ENCODE measurements at places on chromosomes 6 and 20. TPM values are rescaled to one million over a fixed set of nuclear protein-coding genes. Genes with fewer than 3 reads are reported as not detected.

DNA sequence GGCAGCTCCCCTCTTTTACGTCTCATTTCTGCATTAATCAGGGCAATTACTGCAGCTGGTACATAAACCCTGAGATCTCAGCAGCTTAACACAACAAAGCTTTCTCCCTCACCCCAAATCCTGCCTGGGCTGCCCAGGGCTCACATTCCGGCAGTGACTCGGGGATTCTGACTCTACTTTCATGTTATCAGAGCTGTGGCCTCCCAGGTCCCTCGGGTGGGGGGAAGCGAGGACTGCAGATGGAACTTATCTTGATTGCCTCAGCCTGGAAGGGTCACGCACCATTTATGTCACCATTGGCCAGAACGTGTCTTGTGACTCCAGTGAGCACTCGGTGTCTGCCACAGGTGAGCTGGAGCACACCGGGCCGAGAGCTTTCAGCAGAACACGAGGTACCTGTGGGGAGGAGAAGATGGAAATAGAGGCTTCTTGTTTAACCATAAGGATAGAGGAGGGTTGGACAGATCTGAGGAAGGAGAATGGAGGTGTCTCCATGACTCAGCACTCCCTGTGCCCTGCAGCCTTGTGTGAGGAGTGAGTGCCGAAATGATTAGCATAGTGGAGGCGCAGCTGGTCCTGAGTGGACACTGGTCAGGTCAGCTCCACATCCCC is 88.5 kb upstream of the EXOC2 start:
- no peaks in the 10 kb centered on the region for H3K27me3 ChIP-seq
- H3K27ac ChIP-seq: no peak overlapping the region
- H3K4me1 ChIP-seq: no peaks in the 10 kb centered on the region

- no peak overlapping the region for H3K27ac ChIP-seq
- no peaks in the 10 kb centered on the region for H3K36me3 ChIP-seq
- no peak for DNase-seq
- H3K4me3 ChIP-seq: no peak overlapping the region
- H3K4me1 ChIP-seq: no peaks in the 10 kb centered on the region
Observed at GRCh38 chr6:110687326-110687725, 127.9 kb downstream of the CDK19 start.

DNA sequence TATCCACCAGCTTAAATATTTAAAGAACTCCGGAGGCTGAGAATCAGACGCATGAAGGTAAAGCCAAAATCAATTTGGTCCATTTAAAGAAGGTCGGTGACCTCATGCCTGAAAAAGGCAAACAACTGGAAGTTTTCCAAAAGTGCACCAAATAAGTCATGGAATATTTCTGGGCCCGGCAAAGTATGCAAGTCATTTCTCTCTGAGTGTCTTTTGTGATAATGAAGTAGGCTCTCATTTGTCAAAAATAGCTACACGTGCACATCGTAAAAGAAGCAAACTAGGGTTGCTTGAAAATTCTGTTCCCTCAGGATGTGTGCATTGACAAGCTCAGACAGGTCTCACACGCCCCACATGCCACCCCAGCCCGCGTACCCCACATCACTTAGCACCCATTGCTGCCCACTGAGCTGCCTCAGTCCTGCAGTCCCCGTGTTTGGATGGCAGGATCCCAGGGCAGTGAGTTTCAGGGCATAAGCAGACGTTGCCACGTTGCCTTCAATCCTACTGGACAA is 20.5 kb upstream of the PYGB start:
- no peak overlapping the region for H3K4me3 ChIP-seq
- peak; percentile 73 for DNase-seq
- H3K36me3 ChIP-seq: peaks cover 11% of the 10 kb centered on the region

GRCh38 chr6:140370441-140370840 is 996.0 kb upstream of the CITED2 start:
- no peaks in the 10 kb centered on the region for H3K4me1 ChIP-seq
- H3K36me3 ChIP-seq: no peaks in the 10 kb centered on the region
- no peak overlapping the region for H3K4me3 ChIP-seq
- H3K27me3 ChIP-seq: no peaks in the 10 kb centered on the region

DNA sequence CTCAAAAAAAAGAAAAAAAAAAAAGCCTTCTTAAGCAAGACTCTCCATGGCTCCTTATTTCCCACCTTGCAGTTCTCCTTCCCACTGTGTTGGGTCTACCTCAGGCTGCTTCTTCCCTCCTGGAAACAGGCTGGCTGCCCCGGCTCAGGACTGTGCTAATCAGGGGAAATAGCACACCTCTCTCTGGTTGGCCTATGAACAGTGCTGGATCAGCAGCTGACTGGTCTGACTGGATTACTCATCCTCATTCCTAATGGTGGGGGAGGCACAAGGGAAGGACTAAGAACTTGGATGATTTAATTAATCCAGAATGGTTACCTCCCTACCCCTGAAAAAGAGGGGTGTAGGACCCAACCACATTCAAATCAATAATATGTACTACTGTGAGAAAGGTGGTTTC is 3.9 kb upstream of the SRSF3 start:
- H3K4me3 ChIP-seq: no peak overlapping the region
- H3K27me3 ChIP-seq: no peaks in the 10 kb centered on the region
- no peak overlapping the region for H3K27ac ChIP-seq
- H3K4me1 ChIP-seq: no peaks in the 10 kb centered on the region

DNA sequence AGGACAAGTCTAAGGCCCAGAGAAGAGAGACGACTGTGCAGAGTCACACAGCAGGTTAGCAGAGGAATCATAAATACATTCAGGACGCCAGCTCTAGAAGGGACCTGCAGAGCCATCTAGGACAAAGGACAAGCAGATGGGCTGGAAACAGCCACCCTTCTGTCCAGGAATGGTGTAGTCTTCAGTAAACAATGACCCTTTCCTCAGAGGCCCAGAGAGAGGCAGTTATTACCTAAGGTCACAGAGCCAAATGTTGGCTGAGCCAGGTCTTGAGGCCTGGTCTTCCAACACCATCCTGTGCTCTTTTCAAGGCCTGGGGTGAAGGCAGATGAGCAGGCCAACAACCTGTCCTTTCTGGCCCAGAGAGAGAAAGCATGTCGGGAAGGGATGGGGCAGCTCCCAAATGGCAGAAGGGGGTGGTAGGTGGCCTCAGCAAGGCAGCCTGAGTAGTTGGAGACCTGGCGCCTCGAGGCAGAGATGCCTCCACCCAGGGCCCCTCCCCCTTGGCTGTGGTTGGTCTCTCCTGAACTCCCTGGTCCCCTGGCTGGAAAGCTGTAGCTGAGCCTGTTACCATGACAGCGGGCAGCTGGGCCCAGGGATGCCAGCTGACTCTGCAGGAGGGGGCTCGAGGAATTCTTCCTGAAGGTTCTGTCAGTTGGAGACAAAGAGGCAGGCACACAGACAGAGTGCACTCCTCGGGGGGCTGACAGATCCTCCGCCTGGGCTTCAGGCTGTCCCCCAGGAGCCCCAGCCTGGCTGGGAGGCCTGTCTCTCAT is 24.8 kb downstream of the EPB41L1 start:
- DNase-seq: no peak
- H3K4me3 ChIP-seq: no peak overlapping the region
- H3K4me1 ChIP-seq: peaks cover 12% of the 10 kb centered on the region
- H3K27ac ChIP-seq: peak overlapping the region; percentile 45
- no peaks in the 10 kb centered on the region for H3K36me3 ChIP-seq

DNA sequence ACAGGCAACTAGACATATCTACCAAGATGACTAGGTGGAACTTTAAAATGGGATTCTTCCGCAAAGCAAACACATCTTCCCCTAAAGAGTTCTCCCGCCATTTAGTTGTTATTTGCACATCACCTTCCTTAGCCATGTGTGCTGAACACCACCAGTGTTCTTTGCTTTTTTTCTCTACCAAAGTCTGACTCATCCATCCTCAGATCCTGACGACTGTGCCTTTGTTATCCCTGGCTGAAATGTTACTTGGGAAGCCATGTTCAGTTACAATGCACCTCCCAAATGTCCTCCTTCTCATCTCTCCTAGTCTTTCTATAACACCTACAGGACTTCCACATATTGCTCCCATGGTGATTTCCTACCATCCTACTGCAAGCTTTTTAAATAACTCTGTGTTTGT is 593.5 kb upstream of the ARID1B start:
- no peaks in the 10 kb centered on the region for H3K4me1 ChIP-seq
- DNase-seq: no peak
- no peak overlapping the region for H3K4me3 ChIP-seq
- no peaks in the 10 kb centered on the region for H3K27me3 ChIP-seq

- H3K4me1 ChIP-seq: no peaks in the 10 kb centered on the region
- H3K27me3 ChIP-seq: no peaks in the 10 kb centered on the region
- H3K4me3 ChIP-seq: no peak overlapping the region
- no peak for DNase-seq
- H3K36me3 ChIP-seq: no peaks in the 10 kb centered on the region
Observed at GRCh38 chr6:133710826-133711225, 178.1 kb upstream of the TCF21 start.

GRCh38 chr6:54929245-54929909 is 82.8 kb downstream of the FAM83B start:
- H3K27me3 ChIP-seq: no peaks in the 10 kb centered on the region
- H3K36me3 ChIP-seq: no peaks in the 10 kb centered on the region
- no peak overlapping the region for H3K4me3 ChIP-seq
- H3K27ac ChIP-seq: no peak overlapping the region
- no peaks in the 10 kb centered on the region for H3K4me1 ChIP-seq

GRCh38 chr20:63129376-63129965 is 86.5 kb downstream of the YTHDF1 start:
- no peaks in the 10 kb centered on the region for H3K4me1 ChIP-seq
- H3K27me3 ChIP-seq: peaks cover 14% of the 10 kb centered on the region
- no peak for DNase-seq

- no peak overlapping the region for H3K27ac ChIP-seq
- DNase-seq: no peak
- H3K27me3 ChIP-seq: no peaks in the 10 kb centered on the region
- H3K4me1 ChIP-seq: peaks cover 17% of the 10 kb centered on the region
- no peaks in the 10 kb centered on the region for H3K36me3 ChIP-seq
Observed at GRCh38 chr6:7976485-7977056, 66.0 kb upstream of the TXNDC5 start.

DNA sequence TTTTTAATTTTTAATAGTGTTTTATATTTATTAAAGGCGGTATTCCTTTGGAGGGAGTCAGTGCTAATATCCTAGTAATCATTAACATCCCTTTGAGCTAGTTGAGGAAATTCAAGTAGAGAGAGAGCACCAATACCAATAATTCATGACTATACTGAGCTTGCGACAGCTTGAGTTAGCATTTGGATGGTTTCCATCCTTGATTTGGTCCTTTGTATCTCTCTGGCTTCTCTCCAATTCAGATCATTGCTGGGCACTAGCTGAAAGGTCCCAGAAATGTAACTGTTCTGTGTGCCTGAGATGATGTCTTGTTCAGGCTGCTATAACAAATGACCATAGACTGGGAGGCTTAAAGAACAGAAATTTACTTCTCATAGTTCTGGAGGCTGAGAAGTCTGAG is 77.0 kb downstream of the RNF144B start:
- H3K27me3 ChIP-seq: no peaks in the 10 kb centered on the region
- no peaks in the 10 kb centered on the region for H3K36me3 ChIP-seq
- H3K27ac ChIP-seq: no peak overlapping the region
- H3K4me3 ChIP-seq: no peak overlapping the region
- H3K4me1 ChIP-seq: no peaks in the 10 kb centered on the region
- no peak for DNase-seq

GRCh38 chr6:163354761-163355425 is 59.6 kb upstream of the QKI start:
- DNase-seq: peak; percentile 63
- peak overlapping the region; percentile 69 for H3K27ac ChIP-seq
- no peak overlapping the region for H3K4me3 ChIP-seq
- no peaks in the 10 kb centered on the region for H3K27me3 ChIP-seq

- no peak for DNase-seq
- no peak overlapping the region for H3K4me3 ChIP-seq
- no peaks in the 10 kb centered on the region for H3K36me3 ChIP-seq
- no peak overlapping the region for H3K27ac ChIP-seq
- no peaks in the 10 kb centered on the region for H3K4me1 ChIP-seq
Observed at GRCh38 chr6:22627644-22628043, 58.3 kb downstream of the HDGFL1 start.

GRCh38 chr20:48574383-48574782 is 253.4 kb downstream of the PREX1 start:
- no peaks in the 10 kb centered on the region for H3K36me3 ChIP-seq
- no peak overlapping the region for H3K4me3 ChIP-seq
- H3K27me3 ChIP-seq: no peaks in the 10 kb centered on the region
- H3K4me1 ChIP-seq: no peaks in the 10 kb centered on the region
- DNase-seq: no peak

DNA sequence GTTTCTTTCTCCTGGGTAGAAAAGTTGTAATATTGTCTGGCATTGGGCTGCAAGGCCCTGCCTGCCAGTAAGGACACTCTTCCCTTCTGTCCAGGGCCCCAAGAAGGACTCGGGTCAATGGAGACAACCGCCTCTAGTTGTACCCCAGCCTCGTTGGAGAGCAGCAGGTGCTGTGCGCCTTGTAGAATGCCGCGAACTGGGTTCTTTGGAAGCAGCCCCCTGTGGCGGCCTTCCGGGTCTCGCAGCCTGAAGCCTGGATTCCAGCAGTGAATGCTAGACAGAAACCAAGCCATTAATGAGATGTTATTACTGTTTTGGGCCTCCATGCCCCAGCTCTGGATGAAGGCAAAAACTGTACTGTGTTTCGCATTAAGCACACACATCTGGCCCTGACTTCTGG is 37.0 kb downstream of the PLCG1 start:
- H3K4me1 ChIP-seq: peaks cover 29% of the 10 kb centered on the region
- H3K27ac ChIP-seq: peak overlapping the region; percentile 17
- peaks cover 33% of the 10 kb centered on the region for H3K36me3 ChIP-seq
- no peak overlapping the region for H3K4me3 ChIP-seq
- H3K27me3 ChIP-seq: no peaks in the 10 kb centered on the region

- H3K27me3 ChIP-seq: no peaks in the 10 kb centered on the region
- H3K4me1 ChIP-seq: peaks cover 21% of the 10 kb centered on the region
- peak; percentile 78 for DNase-seq
- H3K27ac ChIP-seq: peak overlapping the region; percentile 51
- H3K36me3 ChIP-seq: no peaks in the 10 kb centered on the region
Observed at GRCh38 chr6:4941782-4942672, 61.8 kb downstream of the RPP40 start.

Gene PTCRA
- 0.22 TPM for total RNA-seq

Gene PLA2G7
- total RNA-seq: 4.7 TPM

Gene PDE7B
- 7.7 TPM for total RNA-seq

Gene UNC93A
- total RNA-seq: not detected

Gene SLC16A10
- 40.8 TPM for total RNA-seq

Gene SLC26A8
- total RNA-seq: 0.17 TPM

Gene SRMS
- not detected for total RNA-seq

All from adrenal gland (tissue), 19 donors.